COR-L47 (cell line): ENCODE measurements at places on chromosomes 2 and 18.

DNA sequence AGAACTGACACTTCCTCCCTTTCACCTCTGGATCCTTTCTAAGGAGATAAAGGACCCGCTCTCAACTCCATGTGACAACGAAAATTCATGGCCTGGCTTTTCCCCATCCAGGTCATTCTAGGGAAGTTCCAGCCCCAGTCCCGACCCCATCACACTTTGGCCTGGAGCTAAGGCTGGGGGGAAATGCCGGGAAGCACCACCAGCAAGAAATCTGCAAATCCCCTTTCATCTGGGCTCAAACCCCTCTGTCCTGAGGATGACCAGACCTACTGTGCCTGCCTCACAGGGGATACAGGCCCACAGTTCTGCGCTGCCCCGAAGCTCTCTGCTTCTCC lies 1.3 kb downstream of the SIX2 start:
- DNase-seq, result no peak

- no peak for DNase-seq
These were observed 215.3 kb upstream of the CDH19 start for GRCh38 chr18:66819235-66819634.

DNA sequence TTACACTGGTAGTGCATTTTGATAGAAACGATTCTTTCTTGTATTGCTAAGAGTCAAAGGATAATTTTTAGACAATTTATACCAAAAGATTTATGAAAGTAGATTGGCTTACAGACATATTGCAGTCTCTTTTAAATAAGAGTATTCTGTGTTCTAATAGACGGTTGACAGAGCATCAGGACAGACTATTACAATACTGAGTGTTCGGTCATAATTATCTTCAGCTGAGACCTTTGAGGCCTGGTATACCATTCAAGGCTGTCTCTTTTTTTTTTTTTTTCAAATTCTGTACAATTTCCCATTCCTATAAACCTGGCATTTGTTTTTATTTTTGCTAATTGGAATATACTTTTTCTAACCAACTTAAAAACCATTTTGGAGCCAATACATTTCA lies 140.6 kb upstream of the NOSTRIN start:
- no peak for DNase-seq

- DNase-seq, result no peak
These were observed 366.9 kb upstream of the SLC14A2 start for GRCh38 chr18:45248240-45248903.

- DNase-seq, result no peak
These were observed 125.7 kb upstream of the CCDC195 start for GRCh38 chr2:224841910-224842309.

- no peak for DNase-seq
These were observed 759.5 kb downstream of the SATB2 start for GRCh38 chr2:198698230-198698629.

GRCh38 chr2:198441246-198441645 lies 636.9 kb downstream of the PLCL1 start:
- DNase-seq, result no peak

DNA sequence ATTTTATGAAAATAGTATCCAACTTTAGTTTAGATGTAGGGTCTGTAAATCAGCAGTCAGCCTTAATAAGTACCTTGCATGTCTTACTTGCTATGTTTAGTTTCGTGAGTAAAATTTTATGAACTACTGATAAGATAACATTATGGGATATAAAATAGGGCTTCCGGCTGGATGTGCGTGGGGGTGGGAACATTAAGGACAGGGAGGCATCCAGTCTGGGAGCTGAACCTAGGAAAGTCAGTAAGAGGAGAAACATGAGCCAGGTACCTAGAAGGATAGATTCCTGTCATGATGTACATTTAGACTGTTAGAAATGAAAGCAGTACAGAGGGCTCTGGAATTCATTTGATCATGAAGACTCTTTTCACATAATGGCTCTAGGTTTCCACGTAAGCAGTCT lies 12.7 kb upstream of the KCNJ13 start:
- no peak for DNase-seq

- DNase-seq, result no peak
These were observed 495.4 kb upstream of the CDH7 start for GRCh38 chr18:65255417-65255816.

- DNase-seq, result peak; percentile 32
These were observed 2.7 kb upstream of the PID1 start for GRCh38 chr2:229273723-229274338.

DNA sequence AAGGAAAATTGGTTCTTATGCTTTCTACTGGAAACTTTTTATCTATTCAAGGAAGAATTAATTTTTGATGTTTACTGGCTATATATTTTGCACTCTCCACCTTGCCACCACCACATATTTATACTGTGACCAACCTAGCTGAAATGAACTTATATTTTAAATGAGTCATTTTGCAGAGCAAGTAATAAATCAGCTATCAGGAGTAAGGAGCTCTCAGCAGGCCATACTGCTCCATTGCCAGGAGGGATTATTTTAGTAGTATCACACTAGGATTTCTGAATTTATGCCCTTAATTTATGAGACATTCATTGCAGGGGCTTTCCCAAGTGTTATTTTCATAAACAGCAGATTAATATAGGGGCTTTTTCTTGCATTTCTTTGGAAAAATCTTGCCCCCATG lies 125.8 kb upstream of the CYP1B1 start:
- DNase-seq, result no peak

DNA sequence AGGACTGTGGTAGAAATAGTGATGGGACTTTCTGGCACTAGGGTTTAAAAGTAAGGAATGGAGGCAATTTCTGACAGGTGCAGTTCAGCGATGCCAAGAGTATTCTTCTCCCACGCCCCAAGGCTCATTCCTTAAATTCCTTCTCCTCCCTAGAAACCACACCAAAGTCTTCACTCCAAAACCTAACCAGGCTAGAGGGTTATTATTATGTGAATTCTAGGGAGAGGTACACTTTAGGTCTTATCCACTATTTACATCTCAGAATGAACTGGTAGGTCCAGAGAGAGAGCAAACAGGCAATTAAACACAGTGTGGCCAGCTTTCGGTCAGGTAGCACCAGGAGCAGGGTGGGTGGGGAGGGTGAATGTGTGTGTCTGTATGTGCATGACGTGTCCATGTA lies 11.4 kb downstream of the IL1F10 start:
- DNase-seq, result no peak

- peak; percentile 30 for DNase-seq
These were observed 1.3 kb upstream of the CLIP4 start for GRCh38 chr2:29113891-29114321.

- no peak for DNase-seq
These were observed 8.8 kb downstream of the PELI1 start for GRCh38 chr2:64135421-64135820.

- no peak for DNase-seq
These were observed 42.9 kb downstream of the CABYR start for GRCh38 chr18:24181806-24182205.

DNA sequence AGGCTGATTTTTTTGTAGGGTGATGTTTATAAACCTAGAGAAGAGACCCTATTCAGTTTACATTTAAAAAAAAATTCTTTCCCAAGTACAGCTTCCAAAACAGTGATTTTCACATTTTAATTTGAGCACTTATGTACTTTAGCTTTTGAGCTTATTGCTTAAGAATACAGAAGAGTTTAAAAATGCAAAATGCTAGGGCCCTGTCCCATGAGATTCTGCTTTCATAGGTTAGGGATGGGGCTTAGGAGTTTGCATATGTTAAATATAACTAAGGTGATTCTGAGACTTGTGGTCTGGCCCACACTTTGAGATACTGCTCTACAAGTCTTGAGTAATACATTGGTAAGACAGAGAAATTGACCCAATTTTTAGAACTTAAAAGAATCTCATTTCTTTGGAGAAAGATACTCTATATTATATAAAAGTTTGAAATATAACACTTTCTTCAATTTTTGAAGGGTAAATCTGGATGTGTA lies 137.3 kb upstream of the CWC22 start:
- no peak for DNase-seq

DNA sequence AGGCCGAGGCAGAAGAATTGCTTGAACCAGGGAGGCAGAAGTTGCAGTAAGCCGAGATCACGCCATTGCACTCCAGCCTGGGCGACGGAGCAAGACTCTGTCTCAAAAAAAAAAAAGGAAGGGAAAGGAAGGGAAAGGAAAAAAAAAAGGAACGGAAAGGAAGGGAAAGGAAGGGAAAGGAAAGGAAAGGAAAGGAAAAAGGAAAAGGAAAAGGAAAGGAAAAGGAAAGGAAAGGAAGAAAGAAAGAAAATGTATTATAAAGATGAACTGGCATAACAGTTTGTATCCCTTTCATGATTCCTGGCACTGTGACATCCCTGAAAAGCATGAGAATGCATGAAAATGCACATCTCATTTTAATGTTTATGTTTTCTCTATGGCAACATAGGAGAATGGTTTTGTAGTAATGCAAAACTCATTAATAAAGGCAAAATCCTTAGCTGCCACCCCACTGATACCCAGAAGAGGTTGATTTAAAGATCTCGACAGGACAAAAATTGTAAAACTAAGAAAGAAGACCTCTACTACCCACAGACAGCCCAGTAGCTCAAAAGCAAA lies 11.5 kb upstream of the MREG start:
- no peak for DNase-seq

- no peak for DNase-seq
These were observed 14.2 kb downstream of the LIMS2 start for GRCh38 chr2:127661072-127661649.

GRCh38 chr2:155294358-155294757 lies 595.9 kb downstream of the KCNJ3 start:
- no peak for DNase-seq

DNA sequence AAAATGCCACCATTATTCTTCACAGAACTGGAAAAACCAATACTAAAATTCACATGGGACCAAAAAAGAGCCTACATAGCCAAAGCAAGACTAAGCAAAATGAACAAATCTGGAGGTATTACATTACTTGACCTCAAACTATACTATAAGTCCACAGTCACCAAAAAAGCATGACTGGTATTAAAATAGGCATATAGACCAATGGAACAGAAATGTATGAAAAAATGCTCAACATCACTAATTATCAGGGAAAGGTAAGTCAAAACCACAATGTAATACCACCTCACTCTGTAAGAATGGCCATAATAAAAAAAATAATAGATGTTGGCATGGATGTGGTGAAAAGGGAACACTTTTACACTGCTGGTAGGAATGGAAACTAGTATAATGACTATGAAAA lies 158.6 kb downstream of the CDH2 start:
- no peak for DNase-seq

DNA sequence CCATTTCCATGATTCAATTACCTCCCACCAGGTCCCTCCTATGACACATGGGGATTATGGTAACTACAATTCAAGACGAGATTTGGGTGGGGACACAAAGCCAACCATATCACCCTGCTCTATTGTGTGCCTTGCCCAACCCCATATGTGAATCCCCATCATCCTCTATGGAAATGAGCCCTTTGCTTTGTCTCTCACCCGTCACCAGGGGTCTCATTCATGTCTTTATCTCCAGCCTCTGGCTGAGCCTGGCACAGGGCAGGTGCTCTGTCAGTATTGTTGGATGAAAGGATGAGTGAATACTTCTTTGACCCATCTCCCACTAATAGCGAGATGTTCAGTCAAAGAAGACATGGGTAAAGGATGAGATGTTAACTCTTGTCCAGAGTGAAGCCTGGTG lies 116.6 kb upstream of the LGALSL start:
- DNase-seq, result no peak

DNA sequence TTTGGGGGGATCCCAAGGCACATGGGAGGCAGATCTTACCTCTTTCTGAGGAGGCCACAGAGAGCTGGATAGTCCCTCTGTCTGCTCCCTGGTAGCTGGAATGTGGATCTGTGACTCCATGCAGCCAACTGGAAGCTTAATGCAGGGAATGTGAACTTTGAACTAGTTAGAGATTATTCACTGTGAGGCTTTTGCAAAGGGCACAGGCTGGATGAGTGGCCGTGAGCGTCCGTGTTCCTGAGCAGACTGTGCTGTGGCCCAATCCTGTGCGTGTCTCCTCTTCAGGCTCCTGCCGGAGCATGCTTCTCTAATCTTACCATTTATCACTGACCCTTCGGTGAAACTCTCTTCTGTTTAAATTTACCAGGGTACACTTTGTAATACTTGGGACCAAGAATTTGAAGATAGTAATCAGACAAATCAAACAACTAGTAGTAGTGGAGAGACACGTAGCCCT lies 187.6 kb downstream of the PTPRM start:
- no peak for DNase-seq

DNA sequence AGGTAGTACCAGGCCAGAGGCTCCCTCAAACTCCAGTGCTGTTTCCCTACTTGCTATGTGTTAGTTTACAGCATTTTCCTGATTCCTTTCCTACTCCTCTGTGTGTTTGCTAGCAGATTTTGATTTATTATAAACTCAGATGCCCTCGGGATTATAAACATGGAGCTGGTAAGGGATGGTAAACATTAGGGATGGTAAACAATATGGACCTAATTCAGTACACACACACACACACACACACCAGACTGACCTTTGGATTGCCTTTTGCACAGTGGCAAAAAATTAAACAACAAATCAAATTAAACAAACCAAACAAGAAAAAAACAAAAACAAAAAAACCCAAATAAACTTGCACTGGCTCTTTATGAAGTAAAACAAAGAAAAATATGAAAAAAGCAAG lies 55.4 kb upstream of the ACVR1 start:
- DNase-seq, result no peak

GRCh38 chr2:138722316-138722715 lies 57.9 kb downstream of the NXPH2 start:
- no peak for DNase-seq

GRCh38 chr2:199975273-199975895 lies 20.0 kb downstream of the MAIP1 start:
- no peak for DNase-seq

DNA sequence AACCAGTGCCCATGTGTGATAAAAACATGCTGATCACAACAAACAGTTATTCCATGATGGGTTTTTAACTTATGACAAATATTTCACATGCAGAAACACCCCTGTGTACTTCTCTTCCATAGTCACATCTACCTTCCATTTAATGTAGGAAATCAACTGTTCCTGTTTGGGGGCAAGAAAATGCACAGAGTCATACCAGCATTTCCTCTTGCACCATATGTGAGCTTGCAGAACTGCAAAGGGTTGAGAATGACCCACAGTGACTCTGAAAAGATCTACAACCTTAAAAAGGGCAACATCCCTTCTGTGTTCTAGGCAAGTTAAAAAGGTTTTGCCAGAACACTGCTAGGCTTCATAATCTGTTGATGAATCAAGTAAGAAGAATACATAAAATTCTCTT lies 9.9 kb downstream of the BMP10 start:
- DNase-seq, result no peak

- DNase-seq, result no peak
These were observed 112.9 kb downstream of the THADA start for GRCh38 chr2:43482961-43483360.
